ENCODE measurements at places on chromosomes 16 and 17. TPM values are rescaled to one million over a fixed set of nuclear protein-coding genes. Genes with fewer than 3 reads are reported as not detected.

GRCh38 chr17:4759776-4760236, 11.9 kb upstream of the TM4SF5 start:
- no peak for DNase-seq

- DNase-seq = no peak
These were observed 2.8 kb downstream of the NDEL1 start for GRCh38 chr17:8438441-8438840.

DNA sequence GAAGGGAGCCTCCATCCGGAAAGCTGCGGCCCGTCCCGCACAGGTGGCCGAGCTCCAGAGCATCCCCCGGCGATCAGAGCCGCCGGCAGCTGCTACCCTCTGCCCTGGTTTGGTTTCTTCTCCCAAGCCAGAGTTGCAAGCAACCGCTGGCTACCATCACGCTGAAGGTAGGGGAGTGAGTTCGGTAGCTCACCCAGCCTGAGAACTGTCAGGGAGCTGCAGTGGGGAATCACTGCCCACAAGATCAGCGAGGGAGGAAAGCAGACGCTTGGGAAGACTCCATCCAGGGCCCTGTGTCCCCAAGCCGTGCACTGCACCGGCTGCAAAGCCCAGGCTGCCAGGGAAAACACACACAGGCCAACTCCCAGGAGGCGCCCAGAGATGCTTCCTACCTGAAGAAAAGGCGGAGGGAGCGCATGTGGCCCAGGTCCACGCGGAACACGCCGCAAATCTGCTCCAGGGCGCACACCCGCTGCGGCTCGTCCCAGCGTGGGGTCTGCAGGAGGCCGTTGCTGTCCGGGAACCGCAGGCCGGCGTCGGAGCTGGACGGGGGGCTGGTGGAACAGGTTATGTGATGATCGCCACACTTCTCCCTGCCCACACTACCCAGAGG, 83.3 kb downstream of the TBC1D16 start:
- DNase-seq = no peak

DNA sequence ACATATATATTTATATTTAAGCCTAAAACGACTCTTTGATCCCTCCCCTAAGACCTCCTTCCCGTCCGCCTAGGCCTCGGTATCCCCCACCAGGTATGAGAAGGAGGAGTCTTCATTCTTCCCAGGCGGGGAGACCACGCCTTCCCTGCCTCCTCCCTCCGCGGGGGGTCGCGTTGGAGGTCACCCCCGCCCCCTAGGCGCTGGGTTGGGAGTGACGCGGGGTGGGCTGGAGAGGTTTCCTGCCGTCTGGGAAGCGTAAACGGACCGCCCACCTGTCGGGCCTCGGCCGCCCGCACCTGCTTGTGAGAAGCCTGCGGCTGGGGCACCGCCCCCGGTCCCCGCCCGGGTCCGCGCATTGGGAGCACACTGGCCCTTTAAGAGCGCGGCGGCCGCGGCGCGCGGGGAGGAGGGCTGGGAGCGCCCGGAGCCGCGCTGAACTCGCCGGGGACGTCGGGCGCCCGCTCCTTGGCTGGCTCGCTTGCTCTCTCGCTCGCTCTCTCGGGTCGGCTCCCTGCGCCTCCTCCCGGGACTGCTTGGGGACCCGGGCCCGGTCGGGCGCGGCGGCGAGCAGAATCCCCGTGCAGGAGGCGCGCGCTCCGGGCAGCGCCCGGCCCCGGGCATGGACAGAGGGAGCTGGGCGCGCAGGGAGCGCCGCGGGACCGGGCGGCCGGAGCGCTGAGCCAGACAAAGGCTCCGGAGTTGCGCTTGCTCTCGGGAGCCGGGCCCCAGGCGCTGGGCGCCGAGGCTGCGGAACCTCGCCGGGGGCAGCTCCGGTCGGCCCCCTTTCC, at the start of gene MMP15:
Gene MMP15 (plus strand): TSS at position 404 of the 788 bp plus-strand sequence. CDS start 597 bp downstream, outside the sequence.
- peak; percentile 74 for DNase-seq

Gene BAIAP2
- total RNA-seq = 53.9 TPM
